Brain pericyte (primary cell): ENCODE measurements at places on chromosomes 1 and 21.

GRCh38 chr1:156298852-156299357 lies at the start of gene VHLL:
VHLL (minus strand) TSS chr1:156299307; CDS start chr1:156299189, 118 bp downstream.
- no peak for DNase-seq

DNA sequence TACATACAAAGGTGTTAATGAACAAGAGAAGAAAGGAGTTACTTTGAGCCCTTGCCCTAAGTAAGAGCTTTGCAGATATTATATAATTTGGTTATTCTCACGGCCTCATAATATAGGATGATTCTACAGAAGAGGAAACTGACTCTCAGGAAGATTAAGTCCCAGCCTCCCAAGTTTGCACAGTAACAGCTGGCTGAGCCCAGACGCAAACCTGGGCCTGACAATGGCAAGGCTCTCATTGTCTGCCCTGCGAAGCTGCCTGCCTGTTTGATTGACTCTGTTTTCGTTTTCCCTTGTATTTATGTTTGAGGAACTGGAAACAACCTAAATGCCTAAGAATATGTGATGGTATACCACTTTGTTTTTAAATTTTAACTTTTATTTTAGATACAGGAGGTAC lies 76.2 kb upstream of the PGBD5 start:
- no peak for DNase-seq

- DNase-seq: no peak
Observed at GRCh38 chr21:37530901-37531351, 164.4 kb downstream of the DYRK1A start.

DNA sequence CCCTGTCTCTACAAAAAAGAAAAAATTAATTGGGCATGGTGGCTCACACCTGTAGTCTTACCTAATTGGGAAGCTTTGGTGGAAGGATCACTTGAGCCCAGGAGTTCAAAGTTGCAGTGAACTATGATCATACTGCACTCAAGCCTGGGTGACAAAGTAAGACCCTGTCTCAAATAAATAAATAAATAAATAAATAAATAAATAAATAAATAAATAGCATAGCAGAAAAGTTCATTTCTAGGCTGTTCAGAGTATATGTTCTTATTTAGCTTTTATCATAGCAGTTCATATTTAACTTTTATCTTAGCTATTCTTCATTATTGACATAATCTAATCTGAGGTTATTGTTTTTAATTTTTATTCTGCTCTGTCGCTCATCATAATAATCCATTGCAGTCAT lies 8.7 kb upstream of the SEC16B start:
- DNase-seq: no peak

GRCh38 chr1:165053351-165053750 lies 303.2 kb downstream of the LMX1A start:
- no peak for DNase-seq

GRCh38 chr1:4734791-4735190 lies 80.4 kb downstream of the AJAP1 start:
- DNase-seq: no peak

GRCh38 chr1:240464099-240464498 lies 147.9 kb downstream of the GREM2 start:
- no peak for DNase-seq

GRCh38 chr1:212760126-212760823 lies 31.3 kb downstream of the NSL1 start:
- DNase-seq: no peak

DNA sequence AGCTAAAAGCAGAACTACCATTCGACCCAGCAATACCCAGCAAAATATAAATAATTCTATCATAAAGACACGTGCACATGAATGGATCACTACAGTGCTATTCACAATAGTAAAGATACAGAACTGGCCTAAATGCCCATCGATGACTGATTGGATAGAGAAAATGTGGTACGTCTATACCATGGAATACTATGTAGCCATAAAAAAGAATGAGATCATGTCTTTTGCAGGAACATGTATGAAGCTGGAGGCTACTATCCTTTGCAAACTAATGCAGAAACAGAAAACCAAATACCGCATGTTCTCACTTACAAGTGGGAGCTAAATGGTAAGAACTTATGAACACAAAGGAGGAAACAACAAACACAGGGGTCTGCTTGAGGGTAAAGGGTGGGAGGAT lies 53.4 kb downstream of the UCHL5 start:
- no peak for DNase-seq

DNA sequence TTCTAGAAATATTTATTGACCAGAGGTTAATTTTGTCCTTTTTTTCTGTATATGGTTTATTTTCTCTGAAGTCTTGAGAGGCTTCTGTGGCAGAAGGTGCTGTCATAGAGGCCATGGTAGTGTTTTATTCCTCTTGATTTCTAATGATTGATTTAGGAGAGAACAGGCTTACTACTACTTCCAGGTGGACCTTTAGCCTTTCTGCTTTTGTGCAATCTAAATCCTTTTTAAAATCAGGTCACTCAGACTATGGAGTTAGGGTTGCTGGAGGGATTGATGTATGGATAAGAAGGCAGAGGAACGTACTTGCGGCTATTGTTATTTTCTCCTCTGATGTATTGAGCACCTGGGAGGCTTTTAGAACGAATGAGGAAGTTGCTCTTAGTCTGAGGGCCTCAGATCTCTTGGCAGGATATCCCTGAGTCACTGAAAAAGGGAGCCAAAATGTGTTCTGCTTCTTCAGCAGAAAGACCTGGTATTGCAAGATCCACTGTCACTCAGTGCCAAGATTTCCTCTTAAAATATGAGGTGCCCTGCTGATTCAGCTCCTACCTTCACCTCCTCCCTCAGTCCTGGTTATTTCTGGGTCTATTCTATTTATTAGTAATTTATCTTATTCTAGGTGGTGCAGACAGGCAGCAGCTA lies 277.4 kb downstream of the ZNF648 start:
- DNase-seq: no peak

- no peak for DNase-seq
Observed at GRCh38 chr1:191533254-191533653, 625.0 kb upstream of the RGS18 start.

- DNase-seq: peak; percentile 60
Observed at GRCh38 chr1:1132956-1133750, 17.3 kb upstream of the C1orf159 start.
